ENCODE measurements at places on chromosomes 7 and 10.

- no peak for DNase-seq
Measured at GRCh38 chr10:62926407-62926806, 110.2 kb upstream of the EGR2 start.

- DNase-seq, result no peak
Measured at GRCh38 chr7:157139810-157140510, 1.2 kb downstream of the UBE3C start.

DNA sequence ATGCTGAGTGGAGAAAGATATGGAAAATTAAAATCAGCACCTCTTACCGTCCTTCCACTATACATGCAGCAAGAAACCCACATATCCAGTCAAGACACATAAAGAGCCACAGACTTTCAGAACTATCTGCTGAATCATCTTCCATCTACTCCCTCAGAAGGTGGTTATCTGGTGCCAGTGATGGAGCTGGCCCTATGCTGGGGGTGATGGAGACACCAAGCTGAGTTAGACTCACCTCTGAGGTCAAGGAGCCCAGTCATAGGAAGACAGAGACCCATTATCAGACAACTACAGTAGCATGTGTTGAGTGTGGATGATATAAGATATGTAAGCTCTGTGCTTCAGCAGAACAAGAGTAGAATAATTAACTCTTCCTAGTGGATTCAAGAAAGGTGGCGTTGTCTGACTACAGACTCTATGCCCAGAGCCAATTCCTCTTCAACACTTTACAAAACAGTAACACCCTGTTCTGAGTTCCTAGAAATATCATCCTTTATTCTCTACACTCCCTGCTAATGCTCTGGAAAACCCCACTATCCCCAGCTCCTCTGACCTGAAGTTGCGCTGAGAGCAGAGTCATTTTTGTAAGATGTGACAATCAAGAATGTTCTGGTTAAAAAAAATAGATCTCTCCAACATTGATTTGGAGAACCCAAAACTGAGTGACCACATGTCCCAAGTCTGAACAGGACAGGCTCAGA, 14.3 kb downstream of the CYP3A5 start:
- DNase-seq, result no peak

- no peak for DNase-seq
Measured at GRCh38 chr7:155921804-155922066, 109.5 kb upstream of the SHH start.

DNA sequence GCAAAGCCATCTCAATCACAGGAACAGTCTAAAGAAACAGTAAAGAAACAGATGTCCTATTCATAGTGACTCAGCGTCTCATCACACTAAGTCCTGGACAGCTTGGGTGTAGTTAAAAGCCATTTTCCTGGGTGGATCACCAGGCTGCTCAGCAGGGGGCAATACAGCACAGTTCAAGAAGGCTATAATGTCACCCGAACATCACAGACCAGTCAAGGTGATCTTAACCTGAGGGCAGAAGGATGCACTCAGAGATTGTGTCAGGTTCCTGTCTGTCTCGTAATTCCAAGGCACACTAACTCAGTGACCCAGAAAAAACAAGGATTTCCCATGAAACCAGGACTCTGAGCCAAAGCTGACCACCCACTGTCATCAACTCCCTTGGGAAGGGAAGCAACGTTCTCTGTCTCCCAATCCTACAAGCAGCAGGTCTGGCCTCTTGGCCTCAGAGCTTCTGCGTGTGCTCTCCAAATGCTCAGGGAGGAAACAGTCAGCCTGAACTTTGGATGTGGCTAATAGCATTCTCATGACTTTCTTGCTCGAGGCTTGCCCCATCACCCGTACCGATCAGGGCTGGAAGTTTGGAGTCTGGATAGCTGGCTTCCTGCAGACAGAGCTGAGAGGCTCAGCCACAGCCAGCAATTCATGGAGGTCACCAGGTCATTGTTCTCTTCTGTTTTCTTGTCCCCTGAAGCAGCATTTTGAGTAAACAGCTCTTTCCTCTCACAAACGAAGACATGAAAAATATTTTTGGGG, 90.4 kb upstream of the FAM171A1 start:
- DNase-seq, result no peak

DNA sequence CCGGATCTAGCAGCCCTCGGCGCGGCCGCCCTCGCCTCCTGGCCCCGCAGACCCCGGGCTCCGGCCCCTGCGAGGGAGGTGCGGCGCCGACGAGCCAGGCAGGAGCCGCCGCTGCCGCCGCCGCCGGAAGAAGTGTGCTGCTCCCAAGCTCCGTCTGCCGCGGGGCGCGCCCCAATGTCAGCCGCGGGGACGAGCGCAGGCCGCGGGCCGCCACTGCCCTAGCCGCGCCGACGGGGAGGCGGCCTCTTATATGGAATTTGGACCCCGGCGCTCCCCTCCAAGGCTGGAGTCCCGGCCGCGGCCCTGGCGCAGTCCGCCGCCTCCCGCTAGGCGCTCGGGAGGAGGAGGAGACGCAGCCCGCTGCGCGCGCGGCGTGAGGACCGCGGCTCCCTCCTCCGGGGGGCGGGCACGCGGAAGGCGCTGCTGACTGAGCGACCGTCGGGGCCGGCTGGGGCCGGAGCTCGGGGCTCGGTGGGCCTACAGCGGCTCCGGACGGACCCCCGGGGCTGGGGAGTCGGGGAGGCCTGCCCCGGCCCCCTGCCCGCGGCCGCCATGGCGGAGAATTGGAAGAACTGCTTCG, at the start of gene TRIM8:
Gene TRIM8, plus strand, starts transcription at position 414 of the 580 bp plus-strand sequence. Its CDS starts 139 bp downstream, at position 553.
- no peak for DNase-seq

GRCh38 chr10:83536426-83536825, 602.9 kb upstream of the GHITM start:
- DNase-seq, result no peak

GRCh38 chr10:116312548-116312947, 11.7 kb upstream of the CCDC172 start:
- no peak for DNase-seq

GRCh38 chr7:91503934-91504555, 239.8 kb downstream of the FZD1 start:
- DNase-seq, result no peak

GRCh38 chr7:159066816-159067575, 77.7 kb downstream of the VIPR2 start:
- DNase-seq, result no peak

GRCh38 chr10:132829403-132829802, 43.5 kb upstream of the NKX6-2 start:
- DNase-seq, result no peak

DNA sequence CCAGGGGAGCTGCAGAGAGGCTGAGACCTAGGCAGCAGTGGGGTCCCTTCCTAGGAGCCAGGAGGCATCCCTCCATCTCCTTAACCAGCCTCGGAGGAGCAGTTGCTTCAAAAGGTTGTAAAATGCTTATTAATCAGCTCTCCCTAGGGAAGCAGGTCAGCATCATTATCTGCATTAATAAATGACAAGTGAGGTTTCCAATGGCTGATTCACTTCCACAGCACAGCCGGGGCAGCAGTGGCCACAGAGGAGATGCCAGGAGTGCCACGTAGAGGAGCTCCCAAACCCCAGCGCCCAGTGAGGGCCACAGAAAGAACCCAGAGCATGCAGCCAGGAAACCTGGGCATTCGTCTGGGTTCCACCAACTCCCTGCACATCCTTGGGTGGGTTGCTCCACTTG, 8.2 kb upstream of the NPFFR1 start:
- no peak for DNase-seq

DNA sequence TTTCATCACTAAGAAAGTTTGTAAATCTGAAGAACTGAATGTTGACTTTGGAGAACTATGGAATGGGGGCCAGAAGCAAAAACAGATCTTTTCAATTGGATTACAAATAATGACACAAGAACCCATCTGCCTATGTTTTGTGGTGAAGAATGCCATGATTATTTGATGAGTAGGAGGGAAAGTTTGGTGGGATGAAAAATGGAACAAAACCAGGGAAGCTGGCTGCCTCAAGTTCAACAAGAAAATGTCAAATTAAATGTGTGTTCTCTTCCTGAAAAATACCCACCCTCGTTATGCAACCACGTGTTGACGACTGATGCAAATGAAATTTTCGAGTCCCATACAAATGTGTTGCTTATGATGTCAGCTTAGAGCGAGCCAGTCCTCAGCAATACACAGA, 208.5 kb downstream of the GPR37 start:
- DNase-seq, result no peak

GRCh38 chr7:16978358-16979244, 96.8 kb upstream of the AGR3 start:
- peak; percentile 95 for DNase-seq

DNA sequence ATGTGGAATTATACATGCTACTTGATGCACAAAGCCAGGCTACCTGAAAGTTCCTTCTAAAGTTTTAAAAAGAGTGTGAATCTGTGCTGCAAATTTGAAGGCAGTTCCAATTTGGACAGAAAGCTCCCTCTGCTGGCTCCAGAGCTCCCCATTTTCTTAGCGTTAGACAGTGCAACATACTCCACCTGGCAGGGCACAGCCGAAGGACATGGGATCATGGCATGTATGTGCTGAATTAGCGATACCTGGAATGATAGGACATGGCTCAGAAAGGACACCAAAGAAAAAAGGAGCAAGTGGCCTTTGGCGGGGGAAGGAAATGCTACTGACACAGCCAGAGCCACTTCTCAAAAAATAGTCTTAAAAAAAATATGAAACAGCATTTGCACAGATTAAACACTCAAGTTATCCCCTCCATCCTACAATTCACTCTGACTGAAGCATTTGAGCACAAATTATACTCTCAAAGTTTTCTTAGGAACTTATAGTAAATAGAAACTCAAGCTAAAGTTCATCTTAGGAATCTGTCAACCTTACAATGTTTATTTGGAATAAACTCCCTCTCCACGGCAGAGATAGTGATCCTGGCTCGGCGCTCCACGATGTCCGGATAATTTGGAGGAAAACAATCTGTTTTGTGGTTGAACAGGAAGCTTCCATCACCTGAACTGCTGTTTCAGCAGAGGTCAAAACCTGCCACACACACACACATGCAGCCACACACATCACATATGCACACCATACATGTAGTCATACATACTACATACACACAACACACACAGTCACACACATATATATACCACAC, 80.0 kb downstream of the C7orf25 start:
- DNase-seq, result peak; percentile 18

- DNase-seq, result no peak
Measured at GRCh38 chr10:116697816-116698215, 44.5 kb downstream of the HSPA12A start.

DNA sequence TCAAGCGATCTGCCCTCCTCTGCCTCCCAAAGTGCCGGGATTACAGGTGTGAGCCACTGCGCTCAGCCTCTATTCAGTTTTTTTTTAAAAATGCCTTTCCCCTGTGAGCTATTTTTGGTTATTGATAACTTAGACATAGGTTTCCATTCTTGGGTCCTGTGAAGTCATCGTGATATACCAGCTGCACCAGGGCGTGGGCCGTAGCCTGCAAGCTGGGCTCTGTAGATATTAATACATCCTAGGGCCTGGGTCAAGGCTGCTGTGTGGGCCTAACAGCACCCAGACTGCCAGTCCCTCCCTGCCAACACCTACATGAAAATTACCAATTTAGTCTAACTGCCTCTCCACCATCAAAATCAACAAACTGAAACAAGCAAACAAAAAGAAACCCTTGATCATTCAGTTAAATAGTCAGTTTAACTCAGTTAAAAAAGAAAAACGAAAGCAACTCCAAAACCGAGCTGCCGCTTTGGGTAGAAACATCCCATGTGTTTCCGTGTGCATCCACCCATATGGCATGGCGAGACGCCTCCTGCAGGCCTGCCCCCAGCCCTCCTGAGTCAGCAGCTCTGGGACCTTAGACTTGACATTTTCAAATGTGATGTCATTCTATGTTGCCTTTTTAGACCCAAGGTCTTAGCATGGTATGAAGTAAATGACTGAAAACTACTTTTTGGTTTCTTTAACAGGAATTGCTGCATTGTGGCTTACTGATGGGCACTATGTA, 330.2 kb downstream of the GLRX3 start:
- DNase-seq, result no peak

Measured in PC-9 (cell line).